ENCODE measurements at places on chromosomes 2 and 18. TPM values are rescaled to one million over a fixed set of nuclear protein-coding genes. Genes with fewer than 3 reads are reported as not detected.

DNA sequence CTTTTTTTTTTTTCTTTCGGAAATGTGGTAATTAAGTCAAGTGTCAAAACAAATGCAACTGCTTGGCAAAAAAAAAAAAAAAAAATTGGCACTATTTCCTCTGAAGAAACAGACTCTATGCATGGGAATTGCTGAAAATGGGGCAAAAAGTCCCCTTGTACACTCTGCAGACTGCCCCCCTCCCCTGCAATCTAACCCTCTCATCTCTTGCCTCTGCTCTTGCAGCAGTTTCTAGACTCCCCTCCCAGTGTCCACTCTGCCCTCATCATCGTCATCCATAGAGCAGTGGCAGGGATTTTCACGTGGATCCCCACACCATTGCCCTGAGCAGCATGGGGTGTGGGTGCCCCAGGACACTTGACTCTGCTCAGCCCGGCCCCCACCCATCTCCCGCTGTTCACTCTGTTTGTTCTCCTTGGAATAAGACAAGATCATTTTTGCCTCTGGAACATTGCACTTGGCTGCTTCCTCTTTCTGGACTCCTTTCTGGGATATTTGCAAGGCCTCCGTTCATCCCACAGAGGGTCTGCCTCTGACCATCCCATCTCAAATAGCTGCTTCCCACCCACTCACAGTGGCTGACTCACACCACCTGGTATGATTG, 213.9 kb downstream of the ACKR3 start:
- DNase-seq: no peak

DNA sequence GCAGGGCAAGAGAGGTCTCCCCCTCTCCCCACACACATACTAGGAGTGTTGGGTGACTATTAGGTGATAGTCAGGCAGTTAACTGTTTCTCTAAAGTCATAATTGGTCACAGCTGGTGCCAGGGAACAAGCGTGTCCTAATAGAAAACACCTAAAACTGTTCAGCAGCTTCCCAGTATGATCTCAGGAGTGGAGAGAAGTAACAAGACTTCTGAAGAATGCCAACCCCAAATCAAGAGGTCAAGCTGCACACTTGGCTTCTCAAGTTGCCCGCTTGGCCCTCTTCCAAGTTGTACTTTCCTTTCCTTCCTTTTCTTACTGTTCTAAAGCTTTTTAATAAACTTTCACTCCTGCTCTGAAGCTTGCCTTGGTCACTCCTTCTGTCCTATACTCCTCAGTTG, 22.4 kb upstream of the STAT1 start:
- DNase-seq: no peak

DNA sequence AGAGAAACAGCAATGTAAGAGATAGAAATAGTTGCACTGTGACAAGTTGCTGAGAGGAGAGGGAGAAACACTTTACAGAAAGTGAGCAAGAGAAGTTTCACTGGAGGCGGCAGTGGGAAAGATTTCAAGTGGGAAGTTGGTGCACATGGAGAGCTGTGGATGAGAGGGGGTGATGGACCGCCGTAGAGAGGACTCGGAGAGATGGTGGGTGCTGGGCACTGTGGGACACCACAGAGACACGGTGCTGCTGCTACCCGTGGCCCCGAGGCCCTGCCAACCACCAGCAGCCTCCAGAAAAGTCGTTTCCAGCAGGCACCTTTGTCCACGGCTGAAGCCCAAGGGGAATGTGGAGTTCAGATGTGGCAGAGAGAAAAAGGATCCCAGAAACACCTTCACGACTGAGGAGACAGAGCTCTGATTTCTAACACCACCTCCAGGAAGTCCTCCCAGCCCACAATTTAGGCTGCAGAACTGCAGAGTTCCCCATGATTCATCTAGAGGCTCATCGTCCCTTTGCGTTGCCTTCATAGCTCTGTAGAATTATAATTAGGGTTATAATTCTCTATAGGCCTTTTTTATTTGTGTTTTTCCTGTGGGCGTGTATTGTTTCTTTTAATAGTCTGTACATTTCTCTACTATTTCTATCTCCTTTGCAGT, 15.9 kb upstream of the IGFBP2 start:
- no peak for DNase-seq

DNA sequence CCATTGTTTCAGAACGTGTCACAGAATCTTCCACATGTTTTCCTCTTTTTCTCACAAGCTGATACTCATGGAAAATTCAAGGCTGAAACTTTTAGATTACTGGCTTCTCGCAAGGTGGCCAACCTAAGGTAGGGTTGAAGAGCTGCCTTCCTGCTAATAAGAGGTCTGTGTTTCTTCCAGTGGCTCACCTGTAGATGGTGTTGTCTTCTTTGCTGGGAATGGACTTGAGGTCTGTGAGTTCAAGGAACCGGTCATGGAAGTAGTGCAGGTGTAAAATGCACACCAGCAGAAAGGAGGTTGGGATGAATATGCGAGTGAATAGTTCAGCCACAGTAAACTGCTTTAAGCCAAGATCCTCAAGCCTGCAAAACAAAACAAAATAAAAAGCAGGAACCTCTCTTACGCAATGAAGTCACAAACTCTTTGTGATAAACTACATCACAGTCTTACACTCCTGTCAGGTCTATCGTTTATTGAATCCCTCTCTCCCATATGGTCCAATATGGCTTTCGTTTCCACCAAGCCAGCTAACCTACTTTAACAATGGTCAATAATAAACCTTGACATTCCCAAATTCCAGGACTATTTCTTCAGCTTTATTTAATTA, 258.9 kb downstream of the NAPG start:
- DNase-seq: no peak

The ANKRD53 gene
- 2.6 TPM for polyA plus RNA-seq

The NT5DC4 gene
- not detected for polyA plus RNA-seq

Data from right lung (tissue), 10 donors.